ENCODE measurements at places on chromosomes 3 and 15. TPM values are rescaled to one million over a fixed set of nuclear protein-coding genes. Genes with fewer than 3 reads are reported as not detected.

The C3orf49 gene
- polyA plus RNA-seq = not detected

The TRH gene
- 0.54 TPM for polyA plus RNA-seq

The GRM7 gene
- 0.28 TPM for polyA plus RNA-seq

The FBN1 gene
- polyA plus RNA-seq = 82.2 TPM

The P3H2 gene
- polyA plus RNA-seq = 359 TPM

The DOCK3 gene
- 0.04 TPM for polyA plus RNA-seq

The CCDC71 gene
- 6.9 TPM for polyA plus RNA-seq

The HLTF gene
- 11.3 TPM for polyA plus RNA-seq

DNA sequence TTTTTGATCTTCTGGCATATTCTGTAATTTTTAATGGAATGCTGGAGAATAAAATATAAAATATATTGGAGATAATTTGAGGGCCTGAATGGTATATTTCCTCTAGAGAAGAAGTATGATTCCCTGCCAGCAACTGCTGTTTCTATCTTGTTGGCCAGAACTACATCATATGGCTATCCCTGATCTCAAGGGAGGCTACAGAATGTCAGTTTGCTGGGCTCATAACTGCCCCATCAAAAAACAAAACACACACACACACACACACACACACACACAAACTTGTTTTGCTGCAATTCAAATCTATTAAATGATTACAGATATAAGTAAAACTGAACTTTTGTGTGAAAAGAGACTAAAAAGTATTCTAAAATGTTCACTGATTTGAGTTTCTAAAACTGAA lies 51.0 kb downstream of the RASA2 start:
- DNase-seq = no peak

DNA sequence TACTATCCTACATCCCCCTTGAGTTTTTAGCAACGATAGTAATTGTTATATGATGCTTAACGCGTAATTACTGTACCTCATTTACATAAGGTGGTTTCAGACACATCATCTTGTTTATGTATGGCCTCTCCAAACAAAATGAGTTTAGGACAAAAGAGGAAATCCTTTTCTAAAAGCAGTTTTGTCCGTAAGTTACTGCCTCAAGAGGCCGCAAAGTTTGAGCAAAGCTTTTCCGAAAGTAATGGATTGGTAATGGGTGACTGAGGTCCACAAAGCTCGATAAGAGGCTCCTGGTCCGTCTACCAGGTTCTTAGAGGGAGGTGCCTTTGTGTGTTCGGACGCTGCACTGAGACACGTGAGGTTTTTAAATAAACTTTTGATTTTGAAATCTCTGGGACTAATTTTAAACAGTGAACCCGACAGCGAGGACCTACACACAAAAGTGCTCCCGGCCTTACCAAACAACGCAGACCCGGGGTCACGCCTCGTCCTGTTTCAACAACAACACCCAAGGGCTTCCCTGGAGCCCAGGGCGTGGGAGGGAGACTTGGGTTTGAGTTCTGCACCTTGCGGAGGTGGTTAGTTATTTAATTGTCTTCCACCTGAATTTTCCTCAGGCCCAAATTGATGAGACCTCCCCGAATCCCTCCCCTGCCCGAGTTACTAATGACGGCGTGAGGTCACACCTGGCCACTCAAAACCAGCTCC lies 456 bp upstream of the C15orf61 start:
- no peak for DNase-seq

DNA sequence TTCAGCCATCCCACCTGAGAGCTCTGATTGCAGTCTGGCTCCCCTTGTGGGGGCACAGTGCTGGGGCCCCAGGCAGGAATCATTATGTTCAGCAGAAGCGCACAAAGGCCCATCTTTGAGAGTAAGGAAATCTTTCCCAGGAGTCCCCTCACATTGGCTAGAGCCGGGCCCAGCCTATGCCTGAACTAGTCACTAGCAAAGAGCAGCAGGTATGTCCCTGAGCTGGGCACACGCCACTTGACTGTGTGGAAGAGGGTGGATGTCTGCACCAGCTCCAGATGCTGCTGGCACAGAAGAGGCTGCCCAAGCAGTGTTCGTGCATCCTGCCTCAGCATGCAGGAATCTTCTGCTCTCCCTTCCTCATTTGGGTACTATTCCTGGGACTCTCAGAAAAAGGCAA lies 26.3 kb downstream of the NR1I2 start:
- no peak for DNase-seq

GRCh38 chr3:143685491-143685890 lies 162.8 kb downstream of the SLC9A9 start:
- DNase-seq = no peak

DNA sequence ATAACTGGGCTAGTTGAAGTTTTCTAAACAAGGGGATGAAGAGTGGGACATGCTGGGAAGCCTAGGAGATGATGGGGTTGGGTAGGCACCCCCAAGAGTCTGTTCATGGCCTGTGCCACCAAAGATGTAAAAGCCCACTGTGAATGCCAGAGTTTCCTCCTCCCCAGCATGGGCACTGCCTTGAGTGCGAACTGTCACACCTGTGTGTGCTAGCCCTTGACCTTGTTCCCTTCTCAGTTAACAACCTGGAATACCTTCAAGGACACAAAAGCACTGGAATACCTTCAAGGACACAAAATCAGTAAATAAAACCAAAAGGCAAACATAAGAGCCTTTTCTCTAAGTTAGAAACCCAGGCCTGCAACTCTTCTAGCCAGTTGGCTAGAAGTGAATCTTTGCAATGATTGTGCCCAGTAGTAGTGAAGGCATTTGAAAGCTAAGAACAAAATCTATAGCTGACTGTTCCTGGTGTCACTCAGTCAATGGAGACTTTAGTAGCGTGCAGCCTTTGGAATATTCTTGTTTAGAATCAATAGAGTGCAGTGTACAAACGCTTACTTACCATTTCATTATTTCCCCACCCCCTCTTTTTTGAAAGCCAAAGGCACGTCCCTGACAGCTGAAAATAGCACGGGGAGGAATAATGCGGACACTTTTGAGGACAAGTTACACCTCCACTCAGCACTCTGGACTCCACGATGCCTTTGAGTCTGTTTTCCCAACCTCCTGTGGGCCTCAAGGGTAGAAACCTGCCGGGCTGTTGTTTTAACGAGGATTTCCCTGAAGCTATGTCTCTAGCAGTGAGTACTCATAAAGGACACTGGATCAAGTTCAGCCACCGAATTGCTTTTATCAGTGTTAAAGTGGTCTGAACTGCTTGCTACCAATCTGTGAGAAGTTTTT lies 24.2 kb downstream of the PSMD6 start:
- no peak for DNase-seq

DNA sequence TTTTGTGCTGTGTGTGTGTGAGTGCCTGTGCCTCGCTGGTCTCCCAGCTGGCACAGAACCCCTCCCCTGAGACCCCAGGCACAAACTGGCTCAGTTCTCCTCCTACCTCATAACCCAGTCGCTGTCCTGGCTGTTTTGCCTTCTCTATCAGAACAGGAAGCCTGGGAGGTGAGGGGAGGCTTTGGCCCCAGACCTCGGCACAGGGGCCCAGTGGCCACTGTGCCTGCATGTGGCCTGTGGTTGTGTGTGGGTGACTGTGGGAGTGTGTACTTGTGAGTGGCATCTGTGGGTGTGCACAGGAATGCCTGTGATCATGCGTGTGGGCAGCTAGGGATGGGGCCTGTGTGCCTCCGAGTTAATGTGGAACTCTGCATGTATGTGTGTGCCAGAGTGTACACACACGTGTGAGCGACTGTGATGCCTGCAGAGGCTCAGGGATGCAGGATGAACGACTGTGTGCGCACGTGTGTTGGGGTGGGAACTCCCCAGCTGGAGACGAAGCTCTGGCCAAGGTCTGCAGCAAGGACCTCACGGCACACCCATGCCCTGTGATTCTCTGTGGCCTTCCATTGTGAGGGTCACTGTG lies 32.3 kb downstream of the PSTPIP1 start:
- no peak for DNase-seq

DNA sequence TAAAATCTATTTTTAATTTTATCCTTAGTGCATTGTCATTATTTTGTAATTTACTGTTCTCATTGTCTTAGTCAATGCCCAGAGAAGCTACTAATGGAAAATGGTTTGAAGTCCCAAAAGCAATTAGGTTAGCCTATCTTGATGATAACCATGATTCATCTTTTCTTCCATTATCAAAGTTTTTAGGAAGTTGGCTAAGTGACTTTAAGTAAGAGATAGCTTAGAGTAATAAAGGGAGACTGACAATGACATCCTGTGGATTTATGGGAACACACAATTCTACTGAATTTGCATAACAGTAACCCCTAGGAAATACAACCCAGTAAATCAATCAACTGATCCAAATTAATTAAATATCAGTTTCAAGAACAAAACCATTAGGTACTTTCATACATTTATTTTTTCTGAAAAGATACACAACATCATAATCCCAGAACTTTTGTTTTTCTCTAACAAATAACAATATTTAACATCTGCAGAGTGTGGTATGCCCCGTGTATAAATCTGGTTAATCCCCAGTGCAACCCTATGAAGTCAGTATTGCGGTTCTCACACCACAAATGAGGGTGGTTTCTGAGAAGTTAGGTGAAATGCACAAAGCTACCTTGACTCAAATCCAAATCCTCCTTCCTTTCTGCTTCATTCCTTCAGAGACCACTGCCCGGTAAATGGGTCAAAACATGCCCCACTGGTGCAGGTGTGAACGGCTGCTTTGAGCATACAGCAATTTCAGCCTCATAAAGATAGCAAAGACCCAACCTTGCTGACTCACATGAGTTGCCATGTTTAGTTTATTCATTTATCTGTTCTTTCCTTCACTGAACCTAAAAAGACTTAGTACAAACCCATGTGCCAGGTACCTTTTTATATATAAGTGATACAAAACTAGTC lies 202.1 kb downstream of the TBL1XR1 start:
- DNase-seq = no peak

DNA sequence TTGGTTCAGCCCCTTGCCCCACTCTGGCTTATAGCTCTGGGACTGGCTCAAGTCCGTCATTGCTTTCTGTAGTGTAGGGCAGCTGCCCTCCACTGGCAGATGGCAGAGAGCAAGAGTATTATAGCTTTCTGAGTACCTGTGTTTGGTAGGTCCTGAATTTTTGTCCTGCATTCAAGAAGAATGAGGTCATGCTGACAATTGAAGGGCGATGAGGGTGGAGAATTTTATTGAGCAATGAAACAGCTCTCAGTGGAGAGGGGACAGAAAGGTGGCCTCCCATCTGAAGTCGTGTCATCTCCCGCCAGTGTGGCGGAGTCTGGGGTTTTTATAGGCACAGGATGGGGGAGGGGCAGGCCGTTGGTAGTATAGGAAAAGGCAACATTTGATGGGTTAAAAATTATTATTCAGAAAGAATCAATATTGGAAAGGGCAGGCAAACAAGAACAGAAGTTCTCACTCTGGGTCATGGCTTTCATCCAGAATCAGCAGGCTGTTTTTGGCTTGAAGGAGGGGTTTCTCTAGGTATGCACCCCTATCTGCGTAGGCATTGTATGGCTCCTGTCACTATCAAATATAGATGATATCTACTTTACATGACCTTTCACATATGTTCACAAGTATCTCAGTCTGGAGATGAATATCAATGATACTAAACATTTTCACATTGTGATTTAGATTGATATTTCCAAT lies 1239.7 kb upstream of the ALCAM start:
- no peak for DNase-seq

DNA sequence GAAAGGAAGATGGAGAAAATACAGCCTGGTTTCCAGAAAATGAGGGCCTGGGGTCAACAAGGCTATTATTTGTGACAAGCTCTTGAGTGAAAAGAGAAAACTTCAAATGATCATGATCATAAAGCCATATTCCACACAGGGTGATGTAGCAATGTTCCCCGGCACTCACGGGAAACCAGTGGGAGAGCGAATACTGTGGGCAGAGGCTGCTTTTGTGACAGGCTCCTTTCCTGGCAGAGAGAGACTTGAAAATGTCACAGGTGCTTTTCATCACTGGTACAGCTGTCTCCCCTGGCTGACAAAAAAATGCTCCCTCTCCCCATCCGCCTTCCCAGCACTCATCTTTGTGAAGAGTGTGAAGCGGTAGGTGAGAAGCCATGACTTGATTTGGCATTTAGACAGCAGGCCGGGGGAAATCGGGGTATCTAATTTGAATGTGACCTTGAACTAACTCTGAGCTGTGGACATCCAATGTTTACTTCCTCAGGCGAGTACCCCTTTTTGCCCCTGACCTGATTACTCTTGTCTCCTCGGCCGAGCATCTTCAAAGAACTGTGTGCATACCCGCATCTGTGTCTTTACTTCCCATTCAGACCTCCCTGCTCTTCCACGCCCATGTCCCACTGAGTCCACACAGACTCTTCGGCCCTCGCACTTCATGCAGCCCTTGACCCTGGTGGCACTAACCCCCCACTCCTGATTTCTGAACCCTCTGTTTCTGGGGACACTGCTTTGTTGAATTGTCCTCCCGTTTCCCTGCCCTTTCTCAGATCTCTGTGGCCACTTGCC lies 23.2 kb downstream of the CA12 start:
- no peak for DNase-seq

- DNase-seq = no peak
Measured at GRCh38 chr3:193768070-193768394, 175.0 kb downstream of the OPA1 start.

GRCh38 chr15:25741256-25741580 lies 121.9 kb downstream of the ATP10A start:
- DNase-seq = no peak

- no peak for DNase-seq
Measured at GRCh38 chr3:132311841-132312240, 5.4 kb upstream of the ACP3 start.

- DNase-seq = no peak
Measured at GRCh38 chr3:38457111-38458003, 3.7 kb downstream of the ACVR2B start.

GRCh38 chr15:37536967-37537605 lies 397.4 kb upstream of the TMCO5A start:
- no peak for DNase-seq

GRCh38 chr3:193711964-193712598 lies 119.1 kb downstream of the OPA1 start:
- no peak for DNase-seq

DNA sequence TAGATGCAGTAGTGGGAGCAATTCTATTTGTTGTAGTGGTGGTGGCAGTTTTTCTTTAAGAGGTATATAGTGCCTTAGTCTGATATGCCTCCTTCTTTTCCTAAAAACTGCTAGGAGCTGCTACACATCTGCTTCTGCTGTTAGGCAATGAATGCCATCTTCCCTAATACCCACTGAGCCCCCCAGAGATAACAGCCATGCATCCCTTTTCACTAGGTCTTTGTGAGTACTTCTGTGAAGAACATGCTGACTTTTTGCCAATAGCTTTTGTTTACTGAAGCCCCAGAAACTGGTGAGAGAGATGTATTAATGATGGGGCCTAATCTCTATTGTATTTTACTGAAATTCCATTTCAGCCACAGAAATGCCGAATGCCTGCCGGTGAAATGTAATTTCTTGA lies 92.6 kb upstream of the CHL1 start:
- DNase-seq = no peak
